B cell (primary cell): ENCODE measurements at places on chromosomes 16 and 17. TPM values are rescaled to one million over a fixed set of nuclear protein-coding genes. Genes with fewer than 3 reads are reported as not detected.

DNA sequence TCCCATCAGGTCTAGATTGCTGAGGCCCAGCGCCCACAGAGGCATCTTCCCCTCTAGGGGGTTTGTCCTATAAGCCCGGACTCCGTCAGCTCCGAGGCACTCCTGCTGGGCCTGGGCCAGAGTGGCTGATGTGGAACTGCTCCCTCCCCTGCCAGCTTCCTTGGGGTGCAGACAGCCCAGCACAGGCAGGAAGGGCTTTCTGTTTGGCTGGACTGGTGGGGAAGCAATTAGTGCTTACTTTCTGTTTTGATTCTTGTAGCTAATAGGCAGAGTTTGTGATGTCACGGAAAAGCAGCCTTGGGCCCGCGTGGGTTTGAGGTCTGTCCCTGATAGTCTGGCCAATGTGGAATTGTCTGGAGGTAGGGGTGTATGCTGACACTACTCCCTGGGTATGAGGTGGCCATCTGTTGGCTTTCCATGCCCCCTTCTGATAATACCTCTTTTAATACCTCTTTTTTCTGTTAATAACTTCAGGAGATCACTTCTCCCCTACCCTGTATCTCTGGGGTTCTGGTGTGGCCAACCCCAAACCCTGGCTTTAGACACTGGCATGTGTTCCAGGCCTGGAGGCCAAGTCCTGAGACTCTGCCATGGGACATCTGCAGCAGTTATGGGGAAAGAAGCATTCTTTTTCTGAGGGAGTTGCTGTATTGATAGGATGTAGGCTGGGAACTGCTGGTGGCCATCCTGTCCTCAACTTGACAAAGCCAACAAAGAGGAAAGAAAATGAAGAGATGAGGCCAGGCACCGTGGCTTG, 190.9 kb downstream of the RAB11FIP4 start:
- no peaks in the 10 kb centered on the region for H3K36me3 ChIP-seq
- H3K4me1 ChIP-seq = peaks cover 16% of the 10 kb centered on the region
- no peak overlapping the region for H3K4me3 ChIP-seq
- H3K27ac ChIP-seq = peak overlapping the region; percentile 17

Gene NOG
- total RNA-seq = not detected in 2 replicates

DNA sequence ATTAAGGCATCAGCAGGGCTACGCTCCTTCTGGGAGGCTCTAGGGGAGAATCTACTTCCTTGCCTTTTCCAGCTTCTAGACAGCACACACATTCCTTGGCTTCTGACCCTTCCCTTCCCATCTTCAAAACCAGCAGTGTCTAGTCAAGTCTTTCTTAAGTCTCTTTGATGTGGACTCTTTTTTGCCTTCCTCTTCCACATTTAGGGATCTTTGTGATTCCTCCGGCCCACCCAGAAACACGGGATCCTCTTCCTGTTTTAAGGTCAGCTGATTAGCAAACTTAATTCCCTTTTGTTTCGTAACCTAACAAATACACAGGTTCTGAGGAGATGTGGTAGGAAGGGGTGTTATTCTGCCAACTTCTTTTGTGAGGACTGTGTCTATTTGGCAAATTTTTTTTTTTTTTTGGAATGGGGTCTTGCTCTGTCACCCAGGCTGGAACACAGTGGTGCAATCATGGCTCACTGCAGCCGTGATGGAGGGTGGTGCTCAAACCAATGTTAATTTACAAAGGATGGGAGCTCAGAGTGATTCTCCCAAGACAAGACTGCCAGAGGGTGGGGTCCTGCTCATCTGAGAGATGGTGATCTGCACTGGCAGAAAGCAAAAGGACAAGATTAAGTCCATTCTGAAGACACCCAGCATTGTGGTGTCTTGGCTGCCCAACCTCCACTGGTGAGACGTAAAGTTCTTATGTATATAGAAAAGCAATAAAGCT, 14.7 kb downstream of the KNOP1 start:
- H3K27me3 ChIP-seq = no peaks in the 10 kb centered on the region
- H3K27ac ChIP-seq = no peak overlapping the region
- DNase-seq = no peak
- H3K36me3 ChIP-seq = peaks cover 66% of the 10 kb centered on the region
- H3K4me3 ChIP-seq = no peak overlapping the region

- H3K27me3 ChIP-seq = no peaks in the 10 kb centered on the region
- no peak for DNase-seq
- H3K27ac ChIP-seq = no peak overlapping the region
- no peaks in the 10 kb centered on the region for H3K36me3 ChIP-seq
These were observed 117.6 kb upstream of the HAS3 start for GRCh38 chr16:68987734-68988457.

DNA sequence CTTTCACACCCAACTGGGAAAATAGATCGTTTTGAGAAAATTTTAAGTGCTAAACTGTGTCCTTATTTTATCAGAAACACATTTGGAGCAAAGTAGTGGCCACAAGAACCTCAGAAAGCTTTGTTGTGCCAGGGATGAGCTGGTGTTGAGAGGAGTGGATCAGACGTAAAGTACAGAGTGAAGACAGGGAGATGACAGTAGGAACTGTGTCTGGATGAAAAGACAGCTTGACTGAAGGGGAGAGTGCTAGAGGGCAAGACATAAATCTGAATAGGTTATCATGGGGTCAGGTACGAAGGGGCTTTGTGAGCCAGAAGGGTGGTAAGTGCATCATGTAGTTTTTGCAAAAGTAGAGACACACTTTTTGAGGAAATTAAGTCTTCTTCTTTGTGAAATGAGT, 39.3 kb upstream of the CARMIL2 start:
- peaks cover 5% of the 10 kb centered on the region for H3K4me1 ChIP-seq
- DNase-seq = no peak
- no peak overlapping the region for H3K27ac ChIP-seq
- H3K36me3 ChIP-seq = peaks cover 1% of the 10 kb centered on the region
